ENCODE measurements at places on chromosomes 1 and 21. TPM values are rescaled to one million over a fixed set of nuclear protein-coding genes. Genes with fewer than 3 reads are reported as not detected.
A peak's percentile ranks its signal among the peaks of the same experiment; 100 is the strongest.

DNA sequence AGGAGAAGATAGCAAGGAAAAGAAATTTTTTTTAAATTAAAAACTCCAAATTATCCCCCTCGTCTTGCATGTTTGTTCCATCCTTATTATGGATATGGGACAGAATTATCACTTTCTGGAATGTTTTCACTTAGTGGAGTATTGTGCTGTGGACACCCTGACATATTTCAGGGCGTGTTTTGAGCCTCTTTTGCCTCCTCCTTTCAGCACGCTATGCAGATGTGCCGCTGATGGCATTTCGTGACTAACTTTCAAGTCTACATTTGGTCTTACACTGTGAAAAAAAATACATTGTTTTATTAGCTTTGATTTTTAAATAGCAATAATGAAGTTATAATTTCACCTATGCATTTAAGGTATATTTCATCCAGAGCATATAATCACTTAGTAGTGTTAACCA lies 738.7 kb downstream of the LTN1 start:
- peak; percentile 62 for DNase-seq

DNA sequence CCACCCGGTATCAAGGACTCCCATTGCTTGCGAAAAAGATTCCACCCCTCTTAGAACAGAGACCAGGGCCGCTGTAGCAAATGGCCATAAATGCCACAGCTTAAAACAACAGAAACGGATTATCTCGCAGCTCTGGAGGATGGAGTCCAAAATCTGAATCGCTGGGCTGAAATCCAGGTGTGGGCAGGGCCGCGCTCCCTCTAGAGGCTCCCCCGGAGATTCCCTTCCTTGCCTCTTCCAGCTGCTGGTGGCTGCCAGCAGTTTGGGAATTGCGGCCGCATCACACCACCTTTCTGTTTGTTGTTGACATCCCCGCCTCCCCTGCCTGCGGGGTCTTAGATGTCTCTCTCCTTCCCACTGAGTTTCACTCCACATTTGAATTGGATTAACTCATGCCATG lies 15.6 kb downstream of the PDE9A start:
- peak; percentile 14 for DNase-seq

Gene MEX3A
- 0.05 TPM for polyA plus RNA-seq

- no peak for DNase-seq
These were observed 118.0 kb upstream of the MARK1 start for GRCh38 chr1:220409771-220410595.

Gene MIA3
- 47.5 TPM for polyA plus RNA-seq

Gene FGR
- polyA plus RNA-seq: not detected

- no peak for DNase-seq
These were observed 186.5 kb upstream of the GALNT2 start for GRCh38 chr1:229880271-229881170.

DNA sequence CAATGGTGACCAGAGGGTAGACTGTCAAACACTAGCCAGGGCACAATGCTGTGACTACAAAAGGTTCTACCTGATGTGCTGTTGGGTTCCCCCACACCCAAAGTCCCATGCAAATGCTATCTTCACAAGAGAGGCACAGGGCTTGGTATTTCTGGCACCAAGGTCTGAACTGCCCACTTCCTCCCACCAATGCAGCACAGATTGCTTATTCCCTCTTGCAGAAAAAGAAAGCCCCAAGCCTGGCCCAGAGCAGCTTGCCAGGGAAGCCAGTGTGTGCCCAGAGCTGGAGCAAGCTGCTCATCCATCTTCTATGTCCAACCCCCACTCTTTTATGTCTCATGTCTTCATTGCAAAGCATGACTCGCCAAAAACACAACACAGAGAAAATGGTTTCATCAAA lies 149.4 kb upstream of the CAMK1G start:
- peak; percentile 72 for DNase-seq

- DNase-seq: no peak
These were observed 5.1 kb upstream of the RCAN1 start for GRCh38 chr21:34619841-34620665.
